ENCODE measurements at places on chromosomes 11 and 22.

- DNase-seq, result no peak
Observed at GRCh38 chr11:58707767-58708166, 24.0 kb downstream of the GLYAT start.

- no peak for DNase-seq
Observed at GRCh38 chr22:44824271-44824670, 71.9 kb downstream of the ARHGAP8 start.

DNA sequence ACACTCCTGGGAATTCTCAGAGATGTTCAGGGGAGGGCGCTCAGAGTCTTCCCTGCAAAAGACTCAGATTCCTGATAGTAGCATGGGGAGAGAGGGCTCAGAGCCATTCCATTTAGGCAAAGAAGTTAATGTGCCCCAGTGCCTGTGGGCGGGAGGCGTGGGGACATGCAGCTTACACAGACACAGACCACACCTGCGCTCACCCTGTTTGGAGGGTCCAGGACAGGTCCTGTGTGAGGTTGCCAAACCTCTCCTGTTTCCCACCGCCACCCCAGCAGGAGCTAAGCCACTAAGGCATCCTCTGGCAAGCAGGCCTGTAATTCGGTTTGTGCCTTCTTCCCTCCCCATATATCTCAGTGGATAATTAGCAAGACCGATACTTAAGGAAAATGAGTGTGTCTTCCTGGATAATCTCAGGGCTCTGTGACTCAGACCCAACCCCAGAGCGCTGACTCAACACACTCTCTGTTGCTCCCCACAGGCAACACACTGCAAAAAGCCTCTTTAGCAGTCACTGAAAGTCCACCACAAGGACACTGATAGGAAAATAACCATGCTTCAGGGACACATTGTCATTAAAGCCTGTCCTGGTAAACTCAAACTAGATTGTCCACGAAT lies 118.9 kb upstream of the LMO1 start:
- DNase-seq, result no peak

GRCh38 chr11:95688501-95689222 lies 100.9 kb downstream of the FAM76B start:
- no peak for DNase-seq

GRCh38 chr22:41799486-41800347 lies 762 bp upstream of the CCDC134 start:
- no peak for DNase-seq

- no peak for DNase-seq
Observed at GRCh38 chr11:65558002-65558929, at the start of gene LTBP3. TSS of gene LTBP3 (minus strand) at chr11:65558359. CDS start at chr11:65557959, 400 bp downstream.

- DNase-seq, result no peak
Observed at GRCh38 chr22:22936915-22937656, 49.5 kb downstream of the IGLL5 start.

DNA sequence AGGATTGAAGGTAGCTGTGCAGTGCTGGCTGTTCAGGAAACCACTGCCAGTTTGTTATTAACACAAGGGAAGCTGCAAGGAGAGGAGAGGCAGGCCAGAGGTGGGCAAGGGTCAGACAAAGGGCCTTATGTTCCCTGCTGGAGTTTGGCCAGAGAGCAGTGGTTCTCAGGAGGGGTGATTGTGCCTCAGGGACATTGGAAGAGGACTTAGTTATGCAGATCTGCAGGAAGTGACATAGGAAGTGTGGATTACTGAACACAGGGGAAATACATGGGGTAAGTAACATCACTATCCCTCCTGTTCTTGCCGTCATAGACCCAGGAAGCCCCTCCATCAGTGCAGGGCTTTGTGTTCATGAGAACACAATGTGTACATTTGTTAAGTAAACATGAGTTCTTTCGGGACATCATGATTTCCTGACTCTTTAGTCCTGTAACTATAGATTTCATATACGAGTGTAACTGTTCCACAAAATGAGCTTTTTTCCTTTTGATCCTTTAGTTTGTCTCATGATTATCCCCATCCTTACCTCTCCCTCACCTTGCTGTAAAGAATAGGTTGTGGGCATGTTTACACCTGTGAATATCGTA lies 5.9 kb downstream of the SRRD start:
- no peak for DNase-seq

GRCh38 chr22:24002851-24003250 lies 2.4 kb downstream of the GSTT4 start:
- DNase-seq, result no peak

DNA sequence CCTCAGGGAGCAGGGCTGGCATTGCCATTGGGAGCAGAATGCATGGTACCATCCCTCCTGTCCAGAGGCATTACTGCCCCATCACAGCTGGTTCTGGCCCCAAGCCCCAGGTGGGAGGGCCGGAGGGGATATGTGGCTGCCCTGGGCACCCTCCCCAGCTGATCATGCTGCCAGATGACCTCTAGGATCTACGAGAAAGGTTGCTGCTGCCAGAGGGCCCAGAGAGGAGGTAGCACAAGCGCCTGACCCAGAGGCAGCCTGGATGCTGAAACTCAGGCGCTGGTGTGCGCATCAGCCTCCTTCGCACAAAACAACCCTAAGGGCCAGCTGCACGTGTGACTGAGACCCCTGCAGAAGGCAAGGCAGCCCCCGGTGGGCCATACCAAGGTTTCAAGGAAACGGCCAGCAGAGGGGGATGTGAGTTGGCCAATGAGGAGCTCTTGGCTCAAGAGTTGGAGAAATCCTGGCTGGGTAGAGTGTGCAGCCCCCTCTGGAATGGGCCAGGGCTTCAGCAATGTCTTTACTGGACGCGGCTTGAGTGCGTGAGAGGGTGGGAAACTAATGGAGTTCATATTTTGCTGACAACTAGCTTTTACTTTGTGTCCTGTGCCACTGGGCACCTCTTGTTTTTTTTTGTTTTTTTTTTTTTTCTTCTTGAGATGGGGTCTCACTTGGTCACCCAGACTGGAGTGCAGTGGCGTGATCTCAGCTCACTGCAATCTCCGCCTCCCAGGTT lies 88.3 kb upstream of the PARVA start:
- DNase-seq, result no peak
